Heart right ventricle (tissue), 16 donors: ENCODE measurements at places on chromosomes 2 and 18. TPM values are rescaled to one million over a fixed set of nuclear protein-coding genes. Genes with fewer than 3 reads are reported as not detected.

Gene PTPN4
- 48.5 TPM for total RNA-seq

Gene EVX2
- total RNA-seq = not detected

Gene CLEC4F
- total RNA-seq = not detected

Gene ADD2
- total RNA-seq = 1.4 TPM

Gene DDX1
- 182 TPM for total RNA-seq

DNA sequence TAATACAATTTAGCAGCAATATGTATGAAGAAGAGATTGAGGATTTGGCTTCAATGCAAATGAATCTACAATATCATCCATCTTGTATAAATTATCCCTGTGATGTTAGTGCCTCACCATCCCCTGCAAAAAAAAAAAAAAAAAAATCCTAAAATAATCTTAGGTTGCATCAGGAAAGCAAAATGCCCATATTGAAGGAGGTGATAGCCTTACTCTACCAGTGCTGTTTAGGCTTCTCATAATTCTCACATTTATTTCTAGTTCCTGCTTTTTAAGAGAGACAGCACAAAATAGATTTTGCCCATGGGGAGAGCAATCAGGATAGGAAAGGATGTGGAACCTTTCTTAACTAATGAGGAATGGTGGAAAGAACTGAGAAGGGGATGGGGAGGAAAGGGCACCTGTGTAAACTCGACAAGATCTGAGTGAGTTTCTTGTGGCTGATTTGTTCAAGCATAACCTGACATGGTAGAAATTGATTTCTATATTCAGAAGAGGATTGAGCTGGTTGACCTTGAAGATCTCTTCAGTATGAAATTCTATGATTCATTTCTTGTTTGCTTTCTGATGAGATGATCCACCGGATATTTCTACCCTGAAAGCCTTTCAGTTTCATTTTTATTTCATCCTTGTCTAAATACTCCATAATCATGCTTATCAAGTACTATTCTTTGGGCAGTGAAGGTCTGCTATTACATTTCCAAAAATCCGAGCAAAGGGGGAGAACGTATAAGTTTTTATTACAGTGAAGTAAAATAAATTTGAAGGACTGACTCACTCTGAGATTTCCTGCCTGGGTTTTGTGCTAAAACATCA is 391.2 kb downstream of the PTPRM start:
- no peak overlapping the region for H3K27ac ChIP-seq
- H3K4me1 ChIP-seq = no peaks in the 10 kb centered on the region
- H3K4me3 ChIP-seq = no peak overlapping the region
- no peaks in the 10 kb centered on the region for H3K27me3 ChIP-seq

GRCh38 chr18:48613589-48614404 is 75.0 kb downstream of the CTIF start:
- peaks cover 36% of the 10 kb centered on the region for H3K4me1 ChIP-seq
- H3K4me3 ChIP-seq = no peak overlapping the region
- H3K36me3 ChIP-seq = no peaks in the 10 kb centered on the region
- peak; percentile 52 for DNase-seq
- no peaks in the 10 kb centered on the region for H3K27me3 ChIP-seq

GRCh38 chr2:76445880-76446279 is 735.2 kb upstream of the GCFC2 start:
- no peak for DNase-seq
- H3K4me1 ChIP-seq = no peaks in the 10 kb centered on the region
- H3K4me3 ChIP-seq = no peak overlapping the region
- no peaks in the 10 kb centered on the region for H3K36me3 ChIP-seq

DNA sequence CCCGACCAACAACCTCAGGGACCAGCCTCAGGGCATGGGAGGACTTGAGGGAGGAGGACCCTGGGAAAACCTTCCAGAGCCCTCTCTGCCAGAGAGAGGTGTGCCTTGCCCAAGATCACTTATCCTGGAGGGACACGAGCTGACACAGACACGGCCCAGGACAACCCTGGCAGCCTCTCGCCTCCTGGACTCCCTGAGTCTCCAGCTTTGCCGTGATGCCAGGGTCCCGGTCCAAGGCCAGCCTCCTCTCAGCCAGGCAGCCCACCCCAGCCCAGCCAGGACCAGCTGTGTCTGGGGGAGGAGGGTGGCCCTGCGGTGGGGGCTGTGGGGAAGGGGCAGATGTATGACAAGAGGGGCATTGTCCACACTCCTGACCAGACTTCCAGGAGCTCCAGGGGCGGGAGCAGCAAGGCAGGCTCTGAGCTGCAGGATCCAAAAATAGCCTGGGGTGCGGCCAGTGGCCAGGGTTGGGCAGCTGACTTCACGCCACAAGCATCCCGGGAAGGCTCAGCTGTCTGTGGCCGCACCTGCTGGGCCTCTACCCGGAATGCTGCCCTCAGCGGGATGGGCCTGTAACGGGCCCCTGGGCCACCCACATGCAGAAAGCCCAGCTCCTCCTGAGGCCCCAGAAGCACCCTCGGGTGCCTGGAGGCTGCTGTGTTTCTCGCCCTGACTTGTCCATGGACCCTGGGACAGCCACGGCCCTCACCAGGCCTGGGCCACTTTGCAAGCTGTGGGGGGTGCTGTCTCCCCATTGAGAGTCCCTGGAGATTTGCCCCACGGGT is 65.5 kb upstream of the GPC1 start:
- peak; percentile 72 for DNase-seq
- no peak overlapping the region for H3K4me3 ChIP-seq
- peaks cover 19% of the 10 kb centered on the region for H3K4me1 ChIP-seq

DNA sequence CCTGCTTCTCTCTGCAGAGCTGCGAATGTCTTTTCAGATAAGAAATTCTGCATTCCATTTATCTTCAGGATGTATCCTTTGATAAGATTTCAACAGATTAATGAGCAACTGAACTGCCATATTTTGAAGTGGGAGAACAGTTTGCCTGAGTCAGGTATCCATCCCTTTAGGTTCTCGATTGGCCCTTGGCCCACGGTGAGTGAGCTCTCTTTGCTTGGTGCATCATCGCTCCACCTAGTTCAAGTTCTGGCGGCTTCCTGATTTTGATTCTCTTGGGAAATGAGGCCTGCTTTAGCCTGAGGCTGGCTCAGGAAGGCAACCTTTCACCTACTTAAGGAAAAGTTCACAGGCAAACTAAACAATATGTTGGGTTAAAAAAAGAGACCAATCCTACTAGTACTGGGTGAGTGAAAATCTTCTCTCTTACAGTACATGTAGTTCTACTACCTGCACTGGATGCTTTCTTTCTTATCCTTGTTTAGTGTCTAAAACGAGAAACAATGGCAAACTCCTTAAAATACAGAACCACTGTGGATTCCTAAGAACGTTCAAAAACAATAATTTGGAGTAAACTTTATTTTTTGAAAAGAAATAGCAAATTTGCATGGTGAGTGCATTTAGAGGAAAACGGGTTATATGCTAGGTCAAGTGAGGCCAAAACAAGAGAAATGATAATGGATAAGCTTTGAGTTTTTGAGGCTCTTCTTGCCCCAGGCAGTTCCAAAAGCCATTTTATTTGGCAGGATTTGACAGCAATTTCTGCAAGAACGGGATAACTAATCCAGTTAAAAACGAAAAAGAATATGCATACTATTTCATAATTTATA is 837 bp upstream of the ACSL3 start:
- H3K4me3 ChIP-seq = peak overlapping the region; percentile 91
- peak; percentile 46 for DNase-seq
- H3K4me1 ChIP-seq = peaks cover 39% of the 10 kb centered on the region
- peak overlapping the region; percentile 98 for H3K27ac ChIP-seq
- H3K27me3 ChIP-seq = no peaks in the 10 kb centered on the region

- no peaks in the 10 kb centered on the region for H3K27me3 ChIP-seq
- peak overlapping the region; percentile 97 for H3K27ac ChIP-seq
- no peaks in the 10 kb centered on the region for H3K36me3 ChIP-seq
- peaks cover 59% of the 10 kb centered on the region for H3K4me1 ChIP-seq
- H3K4me3 ChIP-seq = peak overlapping the region; percentile 73
Observed at GRCh38 chr2:12719400-12720277, 2.9 kb downstream of the TRIB2 start.

DNA sequence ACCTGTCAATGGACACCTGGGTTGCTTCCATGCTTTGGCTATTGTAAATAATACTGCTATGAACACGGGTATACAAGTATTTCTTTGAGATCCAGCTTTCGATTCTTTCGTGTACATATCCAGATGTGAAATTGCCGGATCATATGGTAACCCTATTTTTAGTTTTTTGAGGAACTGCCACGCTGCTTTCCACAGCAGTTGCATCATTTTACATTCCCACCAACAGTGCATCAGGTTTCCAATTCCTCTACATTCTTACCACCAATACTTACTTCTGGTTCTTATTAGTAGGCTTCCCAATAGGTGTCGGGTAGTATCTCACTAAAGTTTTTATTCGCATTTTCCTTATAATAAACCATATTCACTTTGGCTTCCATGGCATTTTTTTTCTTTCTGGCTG is 69.6 kb downstream of the PID1 start:
- no peak overlapping the region for H3K4me3 ChIP-seq
- no peak overlapping the region for H3K27ac ChIP-seq
- no peaks in the 10 kb centered on the region for H3K4me1 ChIP-seq
- DNase-seq = no peak
- no peaks in the 10 kb centered on the region for H3K27me3 ChIP-seq

- no peaks in the 10 kb centered on the region for H3K27me3 ChIP-seq
- no peak for DNase-seq
- H3K36me3 ChIP-seq = no peaks in the 10 kb centered on the region
- no peaks in the 10 kb centered on the region for H3K4me1 ChIP-seq
- no peak overlapping the region for H3K27ac ChIP-seq
Observed at GRCh38 chr2:140338795-140339194, 1558.6 kb upstream of the NXPH2 start.

GRCh38 chr2:37615804-37616676 is 55.4 kb downstream of the CDC42EP3 start:
- H3K4me1 ChIP-seq = peaks cover 4% of the 10 kb centered on the region
- peak; percentile 40 for DNase-seq
- no peaks in the 10 kb centered on the region for H3K36me3 ChIP-seq
- no peak overlapping the region for H3K4me3 ChIP-seq
- H3K27me3 ChIP-seq = no peaks in the 10 kb centered on the region

DNA sequence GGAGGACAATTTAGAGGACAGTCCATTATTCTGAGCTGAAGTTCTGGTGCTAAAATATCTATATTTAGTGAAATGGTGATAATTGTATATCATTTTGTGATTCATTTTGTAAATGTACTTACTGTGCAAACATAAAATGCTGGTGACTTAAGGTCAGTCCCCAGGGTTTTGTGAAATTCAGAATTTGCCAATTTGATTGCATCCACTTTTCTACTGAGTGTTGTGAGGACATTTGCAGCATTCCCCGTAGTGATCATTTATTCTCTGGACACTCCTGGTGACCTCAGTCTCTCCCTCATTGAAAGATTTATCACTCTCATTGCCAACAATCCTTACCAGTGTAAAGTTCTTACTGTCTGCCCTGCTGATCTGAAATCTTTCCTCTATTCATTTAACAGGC is 98.2 kb downstream of the SOCS6 start:
- H3K36me3 ChIP-seq = no peaks in the 10 kb centered on the region
- DNase-seq = no peak
- no peaks in the 10 kb centered on the region for H3K4me1 ChIP-seq
- no peaks in the 10 kb centered on the region for H3K27me3 ChIP-seq
- no peak overlapping the region for H3K4me3 ChIP-seq

DNA sequence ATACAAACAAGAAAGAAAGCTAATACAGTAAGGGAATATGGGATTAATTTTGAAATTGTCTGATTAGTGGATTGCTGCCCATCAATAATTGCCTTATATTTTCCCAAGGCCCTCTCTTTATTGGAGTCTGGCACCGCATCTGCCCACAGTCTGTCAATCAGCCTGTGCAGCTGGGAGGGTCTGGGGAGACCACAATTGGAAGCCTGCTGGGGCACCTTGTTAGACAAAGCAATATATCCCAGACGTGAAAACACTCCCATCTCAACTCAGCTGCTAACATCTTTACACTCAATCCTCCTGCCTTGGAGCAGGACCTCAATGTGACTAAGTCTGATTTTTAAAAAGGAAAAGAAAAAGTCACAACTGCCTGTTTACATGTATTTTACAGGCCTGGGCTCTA is 258.6 kb downstream of the SRBD1 start:
- no peak overlapping the region for H3K4me3 ChIP-seq
- no peaks in the 10 kb centered on the region for H3K36me3 ChIP-seq
- H3K27me3 ChIP-seq = no peaks in the 10 kb centered on the region
- no peaks in the 10 kb centered on the region for H3K4me1 ChIP-seq
- no peak overlapping the region for H3K27ac ChIP-seq
- DNase-seq = no peak
